Activated CD8-positive, alpha-beta memory T cell treated with anti-CD3 and anti-CD28 coated beads for 4 hours (primary cell): ENCODE measurements at places on chromosomes 16 and 17.

DNA sequence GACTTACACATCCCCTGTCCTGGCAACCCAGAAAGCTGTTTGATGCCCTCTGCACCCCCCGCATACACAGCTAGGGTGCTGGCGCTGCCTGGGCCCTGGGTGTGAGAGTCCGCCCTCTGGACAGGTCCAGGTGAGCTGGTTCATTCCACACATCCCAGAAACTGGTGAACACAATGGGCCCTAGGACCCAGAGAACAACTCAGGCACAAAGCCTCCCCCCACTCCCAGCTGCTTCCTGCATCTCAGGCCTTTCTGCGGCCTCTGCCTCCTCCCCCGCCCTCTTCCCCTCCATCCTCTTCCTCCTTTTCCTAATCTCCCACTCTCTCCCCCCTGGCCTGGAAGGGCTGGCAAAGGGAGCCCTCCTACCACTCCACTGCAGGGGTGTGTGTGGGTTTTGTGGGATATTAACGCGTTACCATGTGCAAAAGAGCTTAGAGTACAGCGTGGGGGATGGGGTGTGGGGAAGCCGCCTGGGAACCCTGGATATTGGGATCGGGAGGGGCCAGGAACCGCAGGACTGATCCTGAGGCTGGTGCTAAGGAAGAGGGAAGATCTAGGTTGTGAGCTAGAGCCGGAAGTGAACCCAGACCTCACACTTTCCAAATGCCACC is 1.6 kb upstream of the PPP1R9B start:
- DNase-seq, result no peak

- DNase-seq, result no peak
Measured at GRCh38 chr17:20925954-20926353, 116.9 kb downstream of the USP22 start.

GRCh38 chr17:79203016-79203415 is 128.4 kb downstream of the ENGASE start:
- no peak for DNase-seq

- no peak for DNase-seq
Measured at GRCh38 chr17:76237859-76238313, 2.4 kb downstream of the RNF157 start.

GRCh38 chr17:33389504-33390135 is 96.5 kb upstream of the ASIC2 start:
- no peak for DNase-seq

GRCh38 chr17:47705536-47706530 is 11.9 kb downstream of the TBKBP1 start:
- DNase-seq, result no peak
